ENCODE measurements at places on chromosomes 2 and 18.

DNA sequence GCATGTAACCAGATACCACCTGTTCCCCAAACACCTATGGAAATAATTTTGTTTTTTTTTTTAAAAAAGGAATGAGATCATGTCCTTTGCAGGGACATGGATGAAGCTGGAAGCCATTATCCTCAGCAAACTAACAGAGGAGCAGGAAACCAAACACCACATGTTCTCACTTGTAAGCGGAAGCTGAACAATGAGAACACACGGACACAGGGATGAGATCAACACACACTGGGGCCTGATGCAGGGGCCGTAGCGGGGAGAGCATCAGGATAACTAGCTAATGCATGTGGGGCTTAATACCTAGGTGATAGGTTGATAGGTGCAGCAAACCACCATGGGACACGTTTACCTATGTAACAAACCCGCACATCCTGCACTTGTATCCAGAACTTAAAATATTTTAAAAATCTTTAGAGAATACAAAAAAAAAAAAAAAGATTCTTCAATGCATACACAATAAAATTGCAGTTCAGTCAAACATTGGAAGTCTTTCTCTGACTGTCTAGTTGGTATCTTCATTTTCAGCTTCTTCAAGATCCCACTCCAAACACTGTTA lies 11.6 kb upstream of the CASP10 start:
- DNase-seq = no peak

GRCh38 chr2:100823665-100824438 lies 3.9 kb downstream of the NPAS2 start:
- no peak for DNase-seq

DNA sequence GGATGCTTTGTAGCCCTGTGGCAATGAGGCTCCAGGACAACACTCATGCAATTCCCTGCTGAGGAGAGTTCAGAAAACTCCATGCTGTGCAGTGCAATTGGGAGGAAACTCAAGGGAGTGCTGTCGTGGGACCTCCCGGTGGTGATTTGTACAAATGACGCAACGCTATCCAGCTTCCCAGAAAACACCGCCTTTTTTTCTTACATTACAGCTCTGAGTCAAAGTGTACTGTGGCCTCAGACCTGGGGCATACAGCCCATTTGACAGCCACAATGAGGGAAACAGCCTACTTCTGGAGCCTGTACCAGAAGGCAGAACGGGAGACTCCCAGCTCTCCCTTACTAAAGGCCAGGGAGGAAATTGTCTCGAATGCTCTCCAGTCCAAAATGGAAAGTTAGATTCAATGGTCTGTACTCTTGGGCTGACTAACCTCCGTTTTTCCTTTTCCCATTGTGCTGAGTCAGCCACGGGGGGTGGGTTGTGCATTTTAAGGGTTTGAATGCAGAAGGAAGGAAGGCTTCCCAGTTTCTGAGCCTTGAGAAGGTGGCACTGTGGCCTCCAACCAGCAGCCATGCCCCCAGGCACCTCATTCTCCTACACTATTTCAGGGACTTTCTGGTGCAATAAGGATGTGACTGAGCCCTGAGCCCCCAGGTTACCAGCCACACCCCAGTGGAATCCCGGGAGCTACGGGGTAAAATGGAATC lies 16.4 kb upstream of the CYP1B1 start:
- no peak for DNase-seq

- peak; percentile 95 for DNase-seq
These were observed 901 bp downstream of the ICA1L start for GRCh38 chr2:202870431-202871299.

- DNase-seq = no peak
These were observed 1058.3 kb upstream of the TMEFF2 start for GRCh38 chr2:193253014-193253530.

GRCh38 chr2:230974096-230974913 lies 21.6 kb upstream of the SPATA3 start:
- no peak for DNase-seq

DNA sequence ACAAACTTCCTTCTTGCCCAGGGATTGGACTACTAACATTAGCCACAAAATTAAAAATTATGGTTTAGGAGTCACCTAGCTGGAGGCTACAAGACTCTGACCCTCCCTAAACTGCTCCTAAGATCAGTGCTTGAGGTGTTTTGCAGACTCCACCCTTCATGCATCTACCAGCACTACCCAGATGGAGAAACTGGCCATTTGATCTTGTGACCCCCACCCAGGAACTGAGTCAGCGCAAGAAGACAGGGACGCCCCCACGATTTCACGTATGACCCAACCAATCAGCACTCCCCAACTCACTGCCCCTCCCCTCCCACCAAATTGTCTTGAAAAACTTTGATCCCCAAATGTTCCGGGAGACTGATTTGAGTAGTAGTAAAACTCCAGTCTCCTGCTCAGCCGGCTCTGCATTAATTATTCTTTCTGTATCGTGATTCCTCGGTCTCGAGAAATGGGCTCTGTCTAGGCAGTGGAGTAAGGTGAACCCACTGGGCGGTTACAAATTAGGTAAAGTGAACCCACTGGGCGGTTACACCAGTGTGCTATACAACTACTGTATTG lies 40.1 kb upstream of the CCDC88A start:
- DNase-seq = no peak

DNA sequence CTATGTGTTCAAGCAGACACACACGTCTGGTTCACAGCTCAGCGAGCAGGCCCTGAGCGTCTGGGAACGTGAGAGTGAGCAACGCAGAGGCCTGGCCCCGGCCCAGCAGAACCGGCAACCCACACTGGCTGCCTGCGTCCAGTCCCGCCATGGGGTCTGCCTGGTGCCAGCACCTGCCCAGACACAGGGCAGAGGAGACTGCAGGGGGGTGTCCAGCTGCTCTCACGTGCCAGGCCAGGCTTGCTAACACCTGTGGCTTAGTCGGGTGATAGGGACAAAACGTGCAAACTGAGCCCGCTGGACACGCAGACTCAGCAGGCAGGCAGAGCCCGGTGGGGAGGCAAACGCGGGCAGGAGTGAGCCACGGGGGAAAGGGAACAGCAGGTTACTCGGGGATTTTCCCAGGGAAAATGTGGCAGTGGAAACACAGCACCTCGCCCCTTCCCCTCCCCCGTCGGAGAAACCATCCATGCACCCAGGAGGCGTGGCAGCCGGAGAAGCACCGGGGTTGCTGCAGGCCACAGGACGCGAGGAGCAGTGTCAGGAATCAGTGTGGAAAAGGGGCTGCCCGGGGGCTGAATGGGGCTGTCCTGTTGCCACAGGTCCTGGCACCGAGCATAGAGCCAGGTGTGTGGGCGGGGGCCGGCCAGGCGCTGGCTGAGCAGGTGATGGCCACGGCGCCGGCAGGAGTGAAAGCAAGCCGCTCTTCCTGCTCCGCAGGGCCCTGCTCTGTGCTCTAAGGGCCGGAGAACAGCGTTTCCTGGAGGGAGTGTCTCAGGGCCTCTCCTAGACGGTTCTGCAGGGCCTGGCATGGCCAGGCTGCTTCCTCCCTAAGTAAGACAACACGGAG lies 154.7 kb downstream of the HDAC4 start:
- no peak for DNase-seq

DNA sequence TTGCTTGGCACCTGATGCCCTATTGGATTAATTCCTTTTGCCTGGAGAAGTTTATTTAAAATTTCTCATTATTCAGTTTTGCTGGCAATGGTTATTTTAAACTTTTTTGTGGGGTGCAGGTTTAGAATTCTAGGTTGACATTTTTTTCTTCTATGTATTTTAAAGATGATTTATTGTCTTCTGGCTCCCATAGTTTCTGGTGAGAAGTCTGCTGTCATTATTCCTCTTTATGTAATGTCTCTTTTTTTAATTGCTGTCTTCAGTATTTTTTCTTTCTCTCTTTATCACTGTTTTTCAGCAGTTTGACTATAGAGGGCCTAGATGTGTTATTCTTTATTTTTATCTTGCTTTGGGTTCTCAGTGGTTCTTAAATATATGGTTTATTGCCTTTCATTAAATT lies 182.2 kb upstream of the STON1 start:
- DNase-seq = no peak

- DNase-seq = no peak
These were observed 36.0 kb upstream of the FZD5 start for GRCh38 chr2:207805566-207806226.

DNA sequence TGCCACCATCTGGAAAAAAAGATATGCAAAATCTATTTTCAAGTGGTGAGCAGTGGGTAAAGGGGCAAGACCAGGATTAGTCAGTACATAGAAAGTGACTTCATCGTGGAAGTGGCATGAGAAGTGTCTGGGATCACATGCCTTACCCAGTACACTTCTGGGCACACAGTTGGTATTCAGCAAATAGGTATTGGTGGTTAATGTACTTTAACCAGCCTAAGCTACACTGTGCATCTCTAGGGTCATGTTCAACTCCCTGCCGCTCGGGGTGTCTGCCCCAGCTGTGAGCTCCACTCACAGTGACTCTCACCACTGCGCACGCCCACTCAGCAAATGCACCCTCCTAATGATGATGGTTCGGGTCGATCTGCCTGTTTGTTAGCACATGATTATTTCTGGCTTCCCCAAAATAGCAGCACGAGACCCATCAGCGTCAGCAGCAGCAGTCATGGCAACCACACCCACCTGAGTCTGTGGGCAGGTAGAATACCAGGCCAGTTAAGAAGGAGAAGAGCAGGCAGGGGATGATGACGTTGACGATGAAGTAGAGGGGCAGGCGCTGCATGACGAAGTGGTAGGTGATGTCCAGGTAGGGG lies 11.1 kb downstream of the CHRNA1 start:
- no peak for DNase-seq

GRCh38 chr2:127153691-127154158 lies 46.8 kb upstream of the BIN1 start:
- DNase-seq = no peak

- DNase-seq = no peak
These were observed 173.7 kb downstream of the NR4A2 start for GRCh38 chr2:156158808-156159207.

- DNase-seq = no peak
These were observed 175.9 kb downstream of the SLC4A3 start for GRCh38 chr2:219803294-219803693.

GRCh38 chr2:128690869-128691268 lies 372.2 kb upstream of the HS6ST1 start:
- no peak for DNase-seq

DNA sequence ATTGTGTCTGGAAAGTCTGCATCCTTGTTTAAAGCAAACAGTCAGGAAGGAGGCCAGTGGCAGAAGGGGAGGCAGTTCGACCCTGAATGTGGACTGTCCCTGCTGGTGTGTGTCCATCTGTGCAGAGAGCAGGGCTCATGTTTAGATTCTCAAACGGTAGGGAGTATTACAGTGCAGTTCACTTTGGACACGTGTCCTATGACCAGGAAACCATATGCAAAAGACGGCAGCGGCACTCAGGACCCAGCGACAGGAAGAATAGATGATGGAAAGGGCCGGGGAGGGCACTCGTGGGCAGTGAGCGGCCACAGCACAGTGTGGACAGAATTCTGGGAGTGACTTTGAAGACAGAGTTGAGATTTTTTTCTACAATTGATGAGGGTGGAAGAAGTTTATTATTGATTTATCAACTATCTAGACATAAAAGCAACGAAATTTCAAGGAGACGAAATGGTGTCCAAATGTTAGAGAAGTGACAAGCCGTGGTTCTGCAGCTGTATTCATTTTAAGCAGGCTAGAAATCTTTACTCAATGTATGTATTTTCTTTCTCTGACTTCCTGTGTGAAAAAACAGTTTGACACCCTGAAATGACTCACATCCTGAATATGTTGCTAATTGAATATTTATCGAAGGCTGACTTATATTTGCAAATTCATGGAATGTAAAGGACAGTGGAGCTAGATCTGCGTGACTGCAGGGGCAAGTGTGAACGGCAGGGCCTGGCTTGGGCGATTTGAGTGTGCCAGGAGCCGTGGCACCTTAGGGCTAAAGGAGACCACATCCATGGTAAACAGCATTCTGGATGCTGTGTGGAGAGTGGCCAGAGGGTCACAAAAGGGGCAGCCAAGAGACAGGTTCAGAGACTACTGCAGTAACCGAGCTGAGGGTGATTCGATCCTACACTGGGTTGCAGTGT lies 214.2 kb downstream of the PTGR3 start:
- DNase-seq = no peak

DNA sequence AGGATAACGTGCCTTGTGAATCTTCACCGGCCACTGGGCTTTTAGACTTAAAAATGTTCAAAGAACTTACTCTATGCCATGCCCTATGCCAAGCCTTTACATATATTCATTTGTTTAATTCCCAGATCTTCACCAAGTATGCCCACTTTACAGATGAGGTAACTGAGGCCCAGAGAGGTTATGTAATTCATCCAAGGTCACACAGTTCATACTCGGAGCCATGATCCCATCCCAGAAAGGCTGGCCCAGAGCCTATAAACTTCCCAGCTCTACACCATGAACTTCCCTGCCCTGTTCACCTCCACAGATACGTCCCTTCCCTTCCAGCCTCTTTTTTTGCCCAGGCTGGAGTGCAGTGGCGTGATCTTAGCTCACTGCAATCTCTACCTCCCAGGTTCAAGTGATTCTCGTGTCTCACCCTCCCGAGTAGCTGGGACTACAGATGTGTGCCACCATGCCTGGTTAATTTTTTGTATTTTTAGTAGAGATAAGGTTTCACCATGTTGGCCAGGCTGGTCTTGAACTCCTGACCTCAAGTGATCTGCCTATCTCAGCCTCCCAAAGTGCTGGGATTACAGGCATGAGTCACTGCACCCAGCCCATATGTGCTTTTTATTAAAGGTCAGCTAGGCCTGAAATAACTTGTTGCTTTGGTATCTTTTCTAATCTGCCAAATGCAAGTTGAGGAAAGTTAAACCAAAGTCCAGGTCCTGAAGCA lies 44.1 kb downstream of the MTHFD2 start:
- no peak for DNase-seq

GRCh38 chr2:150911766-150912280 lies 349.8 kb downstream of the RBM43 start:
- DNase-seq = peak; percentile 2

GRCh38 chr2:8543383-8544170 lies 138.3 kb upstream of the ID2 start:
- no peak for DNase-seq

DNA sequence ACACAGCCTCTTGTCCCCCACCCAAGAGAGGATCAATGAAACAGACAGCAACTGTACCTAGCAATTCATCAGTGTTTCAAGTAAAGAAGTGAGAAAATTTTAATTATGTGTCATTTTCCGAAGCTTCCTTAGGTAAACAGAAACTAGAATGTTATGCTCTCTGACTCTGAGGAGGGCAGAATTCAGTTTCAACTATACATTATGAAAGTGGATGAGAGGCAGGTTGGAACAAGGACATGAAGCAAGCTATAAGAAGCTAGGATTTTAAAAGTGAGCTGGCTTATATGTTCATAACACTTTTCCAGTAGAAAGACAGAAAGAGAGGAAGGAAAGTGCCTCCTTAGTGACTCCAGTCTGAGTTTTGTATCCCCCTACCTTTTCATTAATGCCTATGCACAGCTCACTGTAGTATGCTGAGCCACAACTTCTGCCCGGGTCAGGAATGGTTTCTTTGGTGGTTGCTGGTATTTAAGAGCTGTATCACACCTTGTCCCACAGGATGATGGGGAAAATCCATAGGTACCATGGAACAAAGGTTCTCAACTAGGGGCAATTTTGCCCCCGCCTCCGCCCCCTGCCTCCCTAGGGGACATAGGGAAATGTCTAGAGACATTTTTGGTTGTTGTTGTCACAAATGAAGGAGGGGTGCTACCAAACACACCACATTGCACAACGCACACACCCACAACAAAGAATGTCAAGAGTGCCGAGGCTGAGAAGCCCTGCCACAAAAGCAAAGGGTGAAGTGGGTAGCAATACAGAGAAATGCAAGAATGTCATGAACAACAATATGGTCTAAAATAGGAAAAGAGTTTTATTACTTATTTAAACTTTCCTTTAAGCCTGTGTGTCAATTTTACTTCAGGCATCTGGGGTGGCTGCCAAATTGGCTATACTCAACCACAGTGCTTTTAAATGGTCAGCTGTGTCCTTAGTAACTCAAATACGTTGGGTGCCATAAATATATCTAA lies 161.0 kb upstream of the ZFP36L2 start:
- no peak for DNase-seq

All from G401 (cell line).